ENCODE measurements at places on chromosomes 13 and 19.

GRCh38 chr13:47549219-47549752 lies 451.8 kb downstream of the SUCLA2 start:
- DNase-seq: no peak

GRCh38 chr13:31996601-31997000 lies 35.0 kb upstream of the FRY start:
- no peak for DNase-seq

GRCh38 chr19:7772752-7773291 lies 9.8 kb downstream of the CLEC4M start:
- no peak for DNase-seq

GRCh38 chr13:112066624-112067004 lies 335 bp upstream of the SOX1 start:
- DNase-seq: peak; percentile 60

- DNase-seq: no peak
These were observed 18.3 kb upstream of the F7 start for GRCh38 chr13:113086991-113087922.
